ENCODE measurements at places on chromosomes 6 and 20.

DNA sequence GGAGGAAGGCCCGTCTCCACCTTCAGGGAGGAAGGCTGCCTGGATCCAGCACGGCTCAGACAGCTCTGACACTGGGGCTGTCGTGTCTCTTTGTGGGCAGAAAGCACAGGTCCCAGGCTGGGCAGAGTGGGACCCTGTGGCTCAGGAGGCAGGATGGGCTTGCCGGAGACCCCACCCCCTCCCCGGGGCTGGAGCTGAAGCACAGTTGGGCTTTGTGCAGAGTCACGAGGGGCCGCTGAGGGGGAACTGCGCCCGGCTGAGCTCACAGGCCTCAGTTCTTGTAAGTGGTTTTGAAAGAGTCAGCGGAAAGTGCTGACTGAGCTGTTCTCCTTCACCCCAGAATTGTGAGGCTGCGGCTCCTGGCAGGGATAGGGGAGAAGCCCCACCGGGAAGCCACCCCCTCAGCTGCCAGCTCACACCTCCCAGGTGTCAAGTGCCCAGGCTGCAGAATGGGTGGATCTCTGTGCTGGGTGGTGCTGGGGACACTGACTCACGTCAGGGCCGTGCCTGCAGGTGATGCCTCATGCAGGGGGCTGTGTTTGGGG, 145.5 kb upstream of the RNF24 start:
- DNase-seq = no peak

- no peak for DNase-seq
Observed at GRCh38 chr20:57022306-57022705, 244.1 kb downstream of the BMP7 start.

GRCh38 chr6:26561533-26562466, 23.6 kb downstream of the HMGN4 start:
- no peak for DNase-seq

- no peak for DNase-seq
Observed at GRCh38 chr20:22430154-22430745, 154.1 kb downstream of the FOXA2 start.

DNA sequence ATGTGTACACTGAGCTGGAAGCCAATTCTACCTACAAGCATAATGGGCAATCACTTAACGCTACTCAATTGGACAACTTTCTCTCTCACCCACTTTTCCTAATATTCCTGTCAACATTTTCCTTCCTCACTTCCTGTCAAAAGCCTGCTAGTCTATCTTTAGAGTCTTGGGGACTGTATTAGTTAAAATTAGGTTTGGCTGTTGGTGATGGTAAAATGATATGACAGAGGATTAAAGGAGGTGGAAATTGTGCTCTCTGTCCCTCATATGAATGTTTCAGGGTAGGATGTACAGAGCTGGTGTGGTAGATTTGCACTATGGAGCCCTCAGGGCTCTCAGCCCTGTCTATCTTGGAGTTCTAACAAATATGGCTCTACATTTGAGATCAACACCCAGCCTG, 129.7 kb downstream of the CEP57L1 start:
- DNase-seq = no peak

GRCh38 chr20:1943275-1944002, 48.2 kb downstream of the SIRPA start:
- peak; percentile 96 for DNase-seq

DNA sequence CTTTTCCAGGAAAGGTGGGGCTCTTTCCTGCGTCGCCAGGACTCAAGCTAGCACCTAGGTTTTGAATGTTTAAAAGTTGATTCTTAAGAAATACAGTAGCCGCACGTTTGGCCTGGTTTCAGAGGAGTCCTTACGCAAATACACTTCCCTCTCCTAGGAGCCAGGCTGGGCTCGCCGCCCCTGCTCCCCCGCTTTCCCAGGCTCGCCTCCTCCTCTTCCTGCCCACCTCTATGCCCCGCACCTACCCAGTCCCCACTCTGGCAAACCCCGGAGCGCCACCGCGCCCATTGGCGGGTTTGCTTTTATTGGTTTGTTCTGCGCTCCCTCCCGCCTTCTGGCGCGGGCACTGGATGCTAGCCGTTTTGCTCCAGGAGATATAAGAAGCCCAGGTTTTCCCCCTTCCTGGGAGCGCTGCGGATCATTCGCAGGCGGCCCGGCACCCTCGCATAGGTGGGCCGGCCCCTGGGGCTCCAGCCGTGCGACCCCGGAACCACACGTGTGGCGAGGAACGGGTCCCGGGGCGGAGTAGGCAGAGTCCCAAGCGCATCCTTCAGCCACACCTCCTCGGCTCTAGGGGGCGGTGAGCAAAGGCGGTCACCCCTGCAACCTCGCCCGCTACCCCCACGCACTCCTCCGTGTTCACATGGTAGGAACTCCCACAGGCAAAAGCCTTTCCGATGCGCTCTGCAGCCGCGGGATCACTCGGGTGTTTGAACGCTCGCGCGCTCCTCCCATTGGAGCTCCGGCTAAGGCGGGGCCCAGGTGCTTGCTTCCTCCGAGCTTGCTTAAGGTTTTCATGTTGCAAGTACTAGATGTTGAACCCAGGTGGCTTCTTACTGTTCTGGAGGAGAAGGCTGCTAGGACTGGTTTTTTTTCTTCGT, 119.0 kb downstream of the RTN4IP1 start:
- no peak for DNase-seq

GRCh38 chr6:157941101-157941863, 40.4 kb upstream of the SYNJ2 start:
- DNase-seq = no peak

DNA sequence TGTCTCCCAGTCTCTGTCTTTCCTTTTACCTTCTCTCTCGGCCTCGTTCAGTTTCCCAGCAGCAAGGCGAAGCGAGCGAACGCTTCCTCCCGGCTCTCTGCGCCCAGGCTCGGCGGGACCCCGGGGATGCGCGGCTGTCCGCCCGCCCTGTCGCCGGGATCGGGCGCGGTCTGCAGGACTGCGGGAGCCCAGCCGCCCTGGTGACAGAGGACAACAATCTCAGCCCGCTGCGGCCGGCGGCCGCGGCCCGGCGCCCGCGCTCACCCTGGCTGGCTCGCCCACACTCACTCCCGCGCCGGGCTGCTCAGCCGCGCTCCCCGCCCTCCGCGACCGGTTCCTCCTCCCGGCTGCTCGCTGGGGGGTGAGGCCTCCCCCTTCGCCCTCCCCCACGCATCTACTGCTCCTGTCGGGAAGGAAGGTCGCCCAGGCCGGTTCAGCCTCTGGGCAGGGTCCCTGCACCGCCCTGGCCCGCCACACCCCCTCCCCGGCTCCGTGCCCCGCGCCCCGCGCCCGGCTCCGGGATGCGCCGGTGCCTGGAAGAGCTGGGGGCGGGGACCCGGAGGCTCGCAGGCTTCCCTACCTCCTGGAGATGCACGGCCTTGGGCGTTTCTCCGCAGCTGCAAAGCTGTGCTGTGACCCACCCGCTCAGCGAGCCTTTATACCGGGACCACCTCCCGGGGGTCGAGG, 410 bp downstream of the SYNE1 start:
- no peak for DNase-seq

DNA sequence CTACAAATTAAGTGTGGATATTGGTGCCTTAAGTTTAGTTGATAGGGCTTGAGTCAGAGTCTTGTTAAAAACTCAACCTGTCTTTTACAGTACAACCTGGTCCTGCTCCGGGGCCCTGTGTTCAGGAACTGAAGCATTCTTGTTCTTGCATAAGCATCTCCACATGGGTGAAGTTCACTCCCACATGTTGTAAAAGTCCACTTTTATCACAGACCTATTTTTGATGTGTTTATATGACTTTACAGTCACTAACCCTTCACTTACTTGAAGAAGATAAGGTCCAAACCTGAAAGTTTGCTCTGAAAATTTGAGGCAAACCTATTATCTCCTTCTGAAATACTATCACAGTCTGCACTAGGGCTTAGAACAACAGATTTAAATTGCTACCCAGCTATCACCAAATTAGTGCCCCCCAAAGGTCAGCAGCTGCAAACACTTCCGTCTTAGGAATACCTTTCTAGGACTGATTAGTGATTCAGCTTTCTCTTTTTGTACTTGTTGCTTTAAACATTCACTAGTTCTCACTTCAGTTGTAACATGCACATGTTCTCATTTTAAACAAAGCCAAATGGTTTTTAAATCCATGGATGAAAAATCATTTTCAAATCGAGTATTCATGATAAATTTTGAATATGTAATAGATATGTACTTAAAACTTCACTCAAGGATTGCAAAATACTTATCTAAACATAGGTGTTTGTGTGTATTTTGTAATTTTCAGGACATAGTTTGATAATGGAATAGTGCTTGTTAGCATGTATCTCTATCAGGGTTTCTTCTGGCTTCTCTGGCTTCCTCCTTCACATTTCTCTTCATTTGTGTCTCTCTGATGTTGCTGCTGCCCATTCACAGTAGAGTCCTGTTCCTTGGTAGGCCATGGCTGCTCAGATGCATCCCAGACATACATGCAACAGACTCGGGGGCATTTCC, 469.8 kb upstream of the SOX4 start:
- no peak for DNase-seq

DNA sequence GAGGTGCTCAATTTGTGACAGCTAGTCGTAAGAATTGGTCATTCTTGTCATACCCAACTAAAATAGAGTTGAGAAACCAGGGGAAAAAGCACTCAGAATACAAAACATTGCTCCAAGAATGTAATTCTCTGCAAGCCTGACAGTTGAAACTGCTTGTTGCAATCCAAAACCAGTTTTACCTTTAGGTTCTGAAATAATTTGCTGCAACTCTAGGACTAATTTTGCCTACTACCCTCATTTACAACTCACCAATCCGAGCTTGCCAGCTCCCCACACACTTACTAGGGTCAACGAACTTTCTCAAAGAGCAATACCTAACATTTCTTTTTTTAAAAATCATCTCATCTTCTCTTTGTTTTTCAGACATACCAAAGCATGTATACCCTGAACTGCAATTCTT, 29.7 kb downstream of the LIN28B start:
- no peak for DNase-seq

GRCh38 chr20:6802227-6802626, 34.7 kb downstream of the BMP2 start:
- no peak for DNase-seq

All from right atrium auricular region (tissue), 2 donors.